Activated CD4-positive, alpha-beta T cell treated with anti-CD3 and anti-CD28 coated beads for 4 hours (primary cell): ENCODE measurements at places on chromosomes 3 and 15.

- DNase-seq, result no peak
Measured at GRCh38 chr15:90451053-90451850, 63.2 kb downstream of the IQGAP1 start.

DNA sequence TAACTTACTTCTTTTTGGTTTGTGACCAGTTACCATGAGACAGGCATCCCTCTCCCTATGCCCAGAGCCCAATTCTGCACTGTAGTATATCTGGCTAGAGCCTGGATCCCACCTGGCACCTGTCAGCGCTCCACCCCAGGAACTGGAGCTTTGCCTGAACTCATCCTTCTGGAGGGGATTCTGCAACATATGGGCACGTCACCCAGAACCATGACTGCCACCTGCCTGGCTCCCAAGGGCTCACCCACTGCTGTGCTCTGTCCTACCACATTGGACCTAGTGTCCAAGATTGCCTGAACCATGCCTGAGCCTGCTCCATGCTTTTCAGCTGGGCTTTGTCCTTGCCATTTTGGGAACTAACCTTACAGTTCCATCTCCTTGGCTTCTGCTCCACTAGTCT lies 21.1 kb upstream of the GAP43 start:
- no peak for DNase-seq

DNA sequence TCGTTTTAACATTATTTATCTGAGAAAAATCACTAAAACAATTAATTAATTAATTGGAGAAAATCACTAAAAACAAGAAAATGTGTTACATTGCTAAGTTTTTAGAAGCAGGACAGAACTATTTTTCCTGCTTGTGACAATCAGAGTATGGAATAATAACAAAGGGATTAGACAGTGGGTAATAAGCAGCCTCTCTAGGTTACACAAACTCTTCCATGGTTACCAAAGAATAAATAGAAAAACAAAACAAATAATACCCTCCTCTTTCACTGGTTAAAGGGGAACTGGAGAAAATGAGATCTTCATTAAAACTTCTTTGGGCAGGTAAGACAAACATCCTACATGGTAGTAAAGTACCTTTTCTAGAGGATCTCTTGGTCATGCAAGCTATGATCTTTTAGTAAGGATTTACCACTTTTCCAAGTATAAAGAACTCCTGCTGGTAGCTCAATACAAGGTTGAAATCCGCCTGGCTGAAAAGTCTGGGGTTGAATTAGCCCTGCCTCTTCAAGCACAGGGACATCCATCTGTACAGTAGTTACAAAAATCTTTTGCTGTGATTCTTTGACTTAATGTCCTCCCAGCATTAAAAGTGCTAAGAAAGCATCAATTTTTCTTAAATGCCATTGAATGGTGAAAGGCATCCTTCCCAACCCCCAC lies 2.5 kb upstream of the PLCH1 start:
- no peak for DNase-seq

- DNase-seq, result no peak
Measured at GRCh38 chr3:101876142-101876541, 26.8 kb downstream of the NFKBIZ start.

DNA sequence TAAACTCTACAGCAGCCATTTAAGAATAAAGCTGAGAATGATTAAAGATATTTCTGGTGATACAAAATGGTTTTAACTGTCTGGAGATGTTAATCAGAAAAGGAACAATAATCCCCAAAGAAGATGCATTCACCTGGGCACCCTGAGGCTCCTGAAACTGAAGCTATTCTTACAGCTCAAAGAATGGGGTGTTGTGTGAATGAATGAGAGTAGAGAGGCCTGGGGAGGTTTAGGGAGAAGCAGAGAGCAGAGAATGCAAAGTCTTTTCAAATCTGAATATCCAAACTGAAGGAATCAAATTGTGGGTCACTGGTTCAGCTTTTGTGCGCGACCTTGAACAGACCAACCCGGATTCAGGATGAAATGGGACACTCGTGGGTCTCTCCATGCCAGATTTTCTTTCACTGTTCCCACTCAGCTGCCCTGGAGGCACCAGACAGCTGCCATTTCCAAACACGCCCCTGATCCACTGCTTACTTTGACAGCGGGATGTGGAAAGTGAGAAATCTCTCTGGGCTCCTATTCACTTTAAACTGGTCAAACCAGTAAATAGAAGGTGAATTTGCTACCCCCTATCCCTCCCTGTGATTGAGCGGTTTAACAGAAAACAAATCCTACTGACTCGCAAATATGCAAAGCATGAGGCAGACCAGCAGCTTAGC lies 485.5 kb upstream of the THBS1 start:
- DNase-seq, result no peak

- no peak for DNase-seq
Measured at GRCh38 chr3:13245615-13245978, 172.4 kb upstream of the IQSEC1 start.

DNA sequence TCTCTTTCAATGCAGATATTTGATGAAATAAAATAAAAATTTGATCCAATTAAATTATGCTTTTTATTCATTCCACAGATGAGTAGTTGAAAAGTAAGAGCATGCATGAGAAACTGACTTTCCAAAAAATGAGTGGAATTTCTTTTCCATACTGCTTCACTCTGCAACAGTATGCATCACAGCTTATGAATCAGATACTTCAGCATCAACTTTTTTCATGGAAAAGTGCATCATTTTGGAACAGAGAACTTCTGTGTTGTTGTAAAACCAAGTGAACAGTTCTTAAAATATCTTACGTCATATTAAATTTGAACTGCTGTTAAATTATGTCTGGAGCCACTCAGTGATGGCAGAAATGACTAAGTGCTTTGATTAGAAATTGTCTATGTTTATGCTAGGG lies 16.7 kb upstream of the SLC7A14 start:
- DNase-seq, result no peak

GRCh38 chr3:89278302-89279025 lies 171.0 kb downstream of the EPHA3 start:
- no peak for DNase-seq

- no peak for DNase-seq
Measured at GRCh38 chr15:67127965-67128364, 62.6 kb downstream of the SMAD3 start.

DNA sequence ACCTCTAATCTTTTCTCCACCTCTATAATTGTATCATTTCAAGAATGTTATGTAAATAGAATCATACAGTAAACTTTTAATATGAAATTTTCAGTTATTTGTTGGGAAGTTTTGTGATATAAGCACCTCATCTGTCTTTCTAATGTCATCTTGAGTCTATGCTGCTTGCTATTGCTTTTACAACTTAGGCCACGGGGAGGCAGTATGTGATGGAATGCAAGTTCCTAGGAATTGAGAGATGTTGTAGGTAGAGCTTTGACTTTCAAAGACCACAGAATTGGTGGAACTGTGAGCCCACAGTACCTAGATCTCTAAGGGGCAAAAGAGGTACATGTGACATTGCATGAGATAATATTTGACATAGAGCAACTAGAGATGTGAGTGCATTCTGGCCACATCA lies 328.3 kb downstream of the MFSD1 start:
- DNase-seq, result no peak

GRCh38 chr3:128984596-128984995 lies 9.3 kb downstream of the CFAP92 start:
- DNase-seq, result no peak

GRCh38 chr3:107752202-107752990 lies 229.6 kb downstream of the BBX start:
- no peak for DNase-seq

DNA sequence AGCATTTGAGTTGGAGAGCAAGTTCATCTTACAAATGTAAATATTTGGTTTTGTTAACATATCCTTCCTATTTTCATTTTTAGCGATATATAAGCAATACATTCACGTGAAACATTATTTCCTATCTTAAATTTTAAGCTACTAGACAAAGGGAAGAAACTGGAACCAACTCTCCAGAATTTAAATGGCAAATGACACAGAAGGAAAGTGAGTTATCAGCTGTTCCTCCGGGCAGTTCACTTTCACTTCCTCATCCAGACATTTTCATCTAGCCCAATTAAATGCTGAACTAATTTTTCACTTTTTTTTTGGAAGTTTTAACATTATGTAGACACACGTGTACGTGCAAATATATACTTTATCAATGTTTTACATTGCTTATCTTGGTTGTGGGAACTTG lies 58.7 kb downstream of the MORC1 start:
- DNase-seq, result no peak

DNA sequence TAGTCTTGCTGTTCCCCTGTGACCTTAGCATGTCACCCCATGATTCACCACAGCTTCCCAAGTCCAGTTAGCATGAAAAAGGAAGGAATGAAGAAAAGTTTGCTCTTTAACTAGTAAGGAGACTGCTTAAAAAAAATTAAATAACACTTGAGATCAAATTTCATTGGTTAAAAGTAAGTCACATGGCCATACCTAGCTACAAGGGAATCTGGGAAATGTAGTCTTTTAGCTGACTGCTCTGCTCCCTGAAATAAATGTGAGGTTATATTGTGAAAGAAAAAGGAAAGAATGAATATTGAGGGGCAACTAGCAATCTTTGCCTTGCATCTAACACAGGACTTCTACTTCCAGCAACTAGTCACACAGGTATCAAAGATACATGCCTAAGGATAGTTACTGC lies 84.7 kb upstream of the LRRN1 start:
- no peak for DNase-seq

GRCh38 chr15:66939451-66940023 lies 125.9 kb upstream of the SMAD3 start:
- no peak for DNase-seq

DNA sequence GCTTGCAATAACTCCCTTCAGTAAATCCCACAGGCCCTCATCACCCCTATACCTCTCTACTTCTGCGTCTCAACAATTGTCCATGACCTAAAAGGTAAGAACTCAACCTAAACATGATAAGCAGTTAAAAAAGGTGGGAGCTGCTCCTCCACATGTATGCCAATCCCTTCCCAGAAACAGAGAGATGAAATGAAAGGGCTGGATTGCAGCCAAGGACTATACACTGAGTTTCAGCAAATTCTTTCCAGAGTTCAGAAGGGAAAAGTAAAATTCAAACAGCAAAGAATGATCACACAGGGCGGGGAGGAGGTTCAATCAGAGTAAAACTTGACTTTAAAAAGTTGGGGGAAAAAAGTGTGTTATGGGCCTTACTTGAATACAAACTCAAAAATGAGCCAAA lies 27.5 kb downstream of the PLOD2 start:
- no peak for DNase-seq

- DNase-seq, result no peak
Measured at GRCh38 chr3:81790117-81790516, 28.7 kb upstream of the GBE1 start.

DNA sequence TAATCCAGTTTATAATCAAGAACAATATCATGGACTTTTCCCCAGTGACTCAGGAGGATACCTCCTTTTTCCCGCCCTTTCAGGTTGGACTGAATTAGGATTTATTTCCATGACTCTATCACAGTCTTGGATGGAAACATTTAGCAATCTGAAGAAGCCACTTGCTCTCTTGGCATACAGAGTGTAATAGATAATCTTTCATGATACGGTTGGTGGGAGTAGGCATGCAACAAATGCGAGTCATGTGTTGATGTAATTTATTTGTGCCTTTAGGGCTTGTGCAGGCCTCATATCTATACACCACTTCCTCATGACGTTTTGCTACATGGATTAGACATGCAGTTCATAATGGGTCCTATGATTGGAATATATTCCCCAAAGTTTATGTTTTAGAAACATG lies 54.2 kb upstream of the MCTP2 start:
- DNase-seq, result no peak

DNA sequence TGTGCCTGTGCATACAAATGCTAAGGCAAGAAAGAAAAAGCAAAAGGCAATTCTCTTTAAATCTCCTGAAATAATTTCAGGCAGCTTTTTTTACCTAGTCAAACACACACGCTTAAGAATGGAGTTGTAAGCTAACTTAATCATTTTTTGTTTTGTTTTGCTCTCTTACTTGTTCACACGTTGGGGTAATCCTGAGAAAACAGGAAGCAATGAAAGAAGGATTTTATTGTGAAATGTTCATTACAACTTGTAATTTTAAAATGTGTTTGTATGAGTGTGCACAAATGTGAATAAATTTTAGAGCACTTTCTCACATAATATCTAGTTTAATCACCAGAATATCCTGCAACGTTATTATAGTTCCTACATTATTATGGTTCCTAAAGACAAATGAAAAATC lies 263.8 kb downstream of the LPP start:
- DNase-seq, result no peak

DNA sequence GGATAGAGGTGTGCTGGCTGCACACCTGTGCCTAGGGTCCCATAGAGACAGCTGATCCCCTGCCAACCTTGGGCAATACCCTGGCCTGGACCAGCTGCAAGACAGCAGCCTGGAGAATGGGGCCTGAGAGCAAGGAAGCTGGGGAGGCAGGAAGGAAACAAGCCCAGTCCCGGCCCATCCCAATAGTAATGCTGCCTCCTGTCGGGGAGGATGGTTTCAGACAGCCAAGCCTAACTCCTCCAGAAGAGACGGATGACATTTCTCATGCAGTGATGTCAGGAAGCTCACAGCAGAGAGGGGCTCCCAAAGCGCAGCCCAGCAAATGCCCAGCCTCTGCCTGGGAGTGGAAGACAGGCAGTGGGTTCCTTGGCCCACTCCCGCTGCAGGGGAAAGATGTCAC lies 408.8 kb downstream of the OCA2 start:
- no peak for DNase-seq

- DNase-seq, result no peak
Measured at GRCh38 chr3:107772016-107772415, 249.3 kb downstream of the BBX start.

- DNase-seq, result peak; percentile 64
Measured at GRCh38 chr3:119034256-119035013, at the start of gene IGSF11. IGSF11 (minus strand) TSS chr3:119034846; CDS start chr3:119034582, 264 bp downstream.

GRCh38 chr3:3798631-3799113 lies 559 bp upstream of the LRRN1 start:
- DNase-seq, result no peak

DNA sequence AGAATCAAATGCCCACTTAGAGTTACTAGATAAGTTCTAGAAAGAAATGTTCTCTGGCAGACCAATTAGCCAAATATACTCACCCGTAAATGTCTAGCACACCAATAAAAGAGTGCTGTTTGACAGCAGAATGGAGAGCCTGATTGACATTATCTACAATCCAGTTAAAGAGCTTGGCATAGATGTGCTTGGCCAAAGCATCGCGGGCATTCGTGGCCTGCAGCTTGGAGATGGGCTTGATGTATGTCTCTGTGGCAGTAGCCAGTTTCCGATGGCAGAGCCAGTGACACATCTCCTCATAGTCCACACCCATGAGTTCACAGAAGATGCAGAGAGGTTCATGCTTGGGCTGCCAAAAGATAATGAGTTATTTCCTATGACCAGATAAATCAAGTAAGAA lies 101.5 kb upstream of the MYO5C start:
- no peak for DNase-seq

DNA sequence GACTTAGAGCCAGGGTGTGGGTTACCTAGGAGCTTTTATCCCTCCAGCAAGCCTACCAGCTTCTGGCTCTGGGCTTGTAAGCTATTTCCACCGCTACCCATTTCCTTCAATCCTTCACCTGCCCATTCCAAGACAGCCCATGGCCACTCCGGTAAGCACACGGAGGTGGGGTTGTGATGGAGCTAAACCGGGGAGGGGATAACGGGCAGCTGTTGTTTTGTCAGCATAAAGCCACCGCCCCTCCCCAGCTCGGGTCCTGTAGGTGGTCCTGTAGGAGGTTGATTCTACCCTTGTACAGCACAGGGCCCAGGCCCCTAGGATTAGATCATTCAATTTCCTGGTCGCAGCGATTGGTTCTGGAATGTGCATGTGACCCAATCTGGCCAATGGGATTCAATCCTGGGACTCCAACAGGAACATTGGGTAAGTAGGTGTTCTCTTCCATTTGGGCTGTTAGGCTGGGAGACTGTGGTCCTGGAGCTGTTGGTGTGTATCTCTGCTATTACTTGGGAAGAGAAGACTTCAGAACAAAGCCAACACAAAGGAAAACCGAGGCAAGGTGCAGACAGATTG lies 150.6 kb downstream of the RAB11A start:
- no peak for DNase-seq
